ENCODE measurements at places on chromosomes 5 and 9.

- no peak for DNase-seq
These were observed 205.2 kb downstream of the CAAP1 start for GRCh38 chr9:26687421-26687820.

DNA sequence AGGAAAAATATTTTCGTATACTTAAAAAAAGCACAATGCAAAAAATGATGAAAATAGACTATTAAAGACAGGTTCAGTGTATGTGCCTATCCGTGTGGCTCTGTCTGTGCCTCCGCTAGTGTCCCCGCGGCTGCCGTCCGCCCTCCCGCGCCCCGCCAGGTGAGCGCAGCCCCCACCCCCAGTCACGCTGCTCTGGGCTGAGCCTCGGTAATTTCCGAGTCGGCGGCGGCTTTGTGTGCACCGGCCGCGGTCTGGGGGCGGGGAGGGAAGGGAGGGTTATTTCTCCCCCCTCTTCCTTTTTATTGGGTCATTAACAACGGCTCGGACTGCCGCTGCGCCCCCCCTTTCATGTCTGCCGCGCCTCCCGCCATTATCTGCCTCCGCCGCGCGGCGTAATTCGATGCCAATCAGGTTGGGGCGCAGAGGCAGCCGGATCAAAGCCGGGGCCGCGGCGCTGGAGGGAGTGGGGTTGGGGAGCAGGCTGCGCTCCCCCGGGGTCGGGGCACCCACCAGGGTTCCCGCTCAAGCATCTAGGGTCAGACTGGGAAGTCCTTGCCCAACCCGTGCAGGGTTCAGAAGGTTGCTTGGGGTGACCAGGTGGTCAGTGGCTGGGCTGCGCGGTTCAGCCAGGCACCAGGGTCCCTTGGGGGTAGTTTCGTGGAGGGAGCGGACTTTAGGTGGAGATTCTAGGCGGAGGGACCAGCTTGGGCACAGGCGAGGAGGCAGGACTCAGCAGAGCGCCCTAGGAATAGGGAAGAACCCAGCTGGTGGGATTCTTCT is 39.5 kb upstream of the PSD2 start:
- DNase-seq: peak; percentile 47

DNA sequence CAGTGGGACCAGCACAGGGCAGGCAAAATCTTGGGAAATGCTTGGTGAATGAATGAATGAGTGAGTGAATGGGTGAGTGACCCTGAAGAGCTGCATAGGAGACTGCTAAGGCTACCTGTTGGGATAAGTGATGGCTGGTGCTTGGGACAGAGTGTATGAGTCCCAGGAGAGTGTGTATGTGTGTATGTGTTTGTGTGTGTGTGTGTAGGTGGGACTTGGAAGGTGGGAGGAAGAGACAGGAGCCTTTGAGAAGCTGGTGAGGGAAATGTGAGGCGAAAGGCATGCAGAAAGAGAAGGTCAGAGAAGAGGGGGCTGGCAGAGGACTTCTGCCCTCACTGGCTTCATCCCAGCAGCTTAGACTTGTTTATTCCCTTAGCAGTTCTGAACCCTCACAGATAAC is 33.3 kb upstream of the FOXE1 start:
- DNase-seq: no peak

DNA sequence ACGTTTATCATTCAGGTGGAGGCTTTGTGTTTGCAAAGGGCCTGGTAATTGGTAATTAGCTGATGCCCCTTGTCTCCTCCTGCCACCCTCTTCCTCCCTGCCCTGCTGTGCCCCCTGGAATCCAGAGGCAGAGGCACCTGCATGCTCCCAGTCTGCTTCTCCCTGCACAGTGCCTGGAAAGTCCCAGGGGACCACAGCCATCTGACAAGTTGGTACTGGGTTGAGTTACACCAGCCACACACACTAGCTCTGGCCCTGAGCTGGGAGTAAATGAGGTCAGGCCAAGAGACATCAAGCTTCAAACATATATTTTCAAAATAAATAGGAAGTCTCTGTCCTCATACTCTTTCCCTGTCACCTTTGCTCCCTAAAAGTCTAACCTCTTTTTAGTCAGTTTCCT is 56.3 kb downstream of the INSYN2B start:
- DNase-seq: no peak

GRCh38 chr9:128587453-128587852 is 35.1 kb downstream of the SPTAN1 start:
- peak; percentile 42 for DNase-seq

DNA sequence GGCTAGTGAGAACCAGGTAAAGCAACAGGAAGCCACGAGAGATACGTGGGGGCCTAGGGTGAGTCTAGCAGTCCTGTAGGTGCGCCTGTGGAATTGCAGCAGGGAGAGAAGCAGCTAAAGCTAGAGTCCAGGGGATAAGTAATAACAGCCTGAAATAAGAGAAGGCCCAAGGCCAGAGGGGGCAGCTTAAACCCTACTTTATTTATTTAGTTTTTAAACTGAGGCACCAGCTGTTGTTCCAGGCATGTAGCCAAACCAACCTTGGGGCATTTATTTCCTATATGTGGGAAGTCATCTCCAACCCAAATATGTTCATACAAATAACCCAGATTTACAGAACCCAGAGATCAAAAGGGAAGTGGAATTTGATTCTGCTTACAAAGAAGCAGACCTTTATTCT is 93.5 kb downstream of the GLDC start:
- no peak for DNase-seq
